ENCODE measurements at places on chromosomes 2 and 18.

GRCh38 chr2:102780467-102780866 lies 18.6 kb downstream of the TMEM182 start:
- DNase-seq, result no peak

DNA sequence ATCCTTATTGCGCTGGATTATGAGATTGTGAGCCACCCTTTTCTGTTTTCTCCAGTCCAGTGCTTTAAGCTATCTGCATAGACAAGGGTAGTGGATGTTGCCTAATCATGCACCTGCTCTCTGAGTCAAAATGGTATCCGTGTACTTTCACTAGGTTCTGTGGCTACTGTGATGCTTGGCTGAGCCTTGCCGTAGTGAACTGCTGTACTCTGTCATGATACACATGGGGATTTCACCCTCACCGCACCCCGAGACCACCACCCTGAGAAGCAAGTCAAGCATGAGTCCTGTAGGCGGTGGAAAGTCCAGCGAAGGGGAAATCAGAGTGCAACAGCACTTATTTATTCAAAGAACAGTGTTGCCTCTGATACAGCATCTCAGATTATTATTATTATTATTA lies 55.0 kb downstream of the ARHGAP25 start:
- no peak for DNase-seq

- no peak for DNase-seq
Observed at GRCh38 chr2:16100006-16100405, 159.7 kb downstream of the MYCN start.

DNA sequence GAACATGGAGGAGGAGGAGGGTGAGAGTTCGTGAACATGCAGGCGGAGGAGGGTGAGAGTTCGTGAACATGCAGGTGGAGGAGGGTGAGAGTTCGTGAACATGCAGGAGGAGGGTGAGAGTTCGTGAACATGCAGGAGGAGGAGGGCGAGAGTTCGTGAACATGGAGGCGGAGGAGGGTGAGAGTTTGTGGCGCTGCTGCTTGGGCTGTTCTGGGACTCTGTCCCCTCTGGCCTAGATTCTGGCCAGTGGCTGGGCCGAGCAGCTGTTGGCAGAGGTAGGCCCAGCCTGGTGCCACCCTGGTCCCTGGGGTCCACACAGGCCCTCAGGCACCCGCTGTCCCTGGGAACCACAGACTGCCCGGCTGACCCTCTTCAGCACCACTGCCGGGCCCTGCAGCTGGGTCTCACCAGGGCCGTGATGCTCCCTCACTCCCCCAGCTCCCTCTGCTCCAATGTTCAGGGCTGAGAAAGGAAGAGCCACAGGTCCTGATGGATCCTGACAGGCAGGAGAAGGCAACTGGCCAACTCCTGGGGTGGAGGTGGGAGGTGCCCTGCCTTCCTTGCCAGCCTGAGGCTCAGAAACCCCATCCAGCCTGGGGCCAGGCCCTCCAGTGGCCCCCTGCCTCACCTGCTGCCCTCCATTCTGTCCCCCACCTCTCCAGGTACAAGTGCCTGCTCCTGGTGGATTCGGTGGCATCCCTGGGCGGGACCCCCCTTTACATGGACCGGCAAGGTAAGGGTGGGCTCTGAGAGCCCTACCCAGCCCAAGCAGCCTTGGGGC lies 3.9 kb downstream of the AGXT start:
- DNase-seq, result no peak

DNA sequence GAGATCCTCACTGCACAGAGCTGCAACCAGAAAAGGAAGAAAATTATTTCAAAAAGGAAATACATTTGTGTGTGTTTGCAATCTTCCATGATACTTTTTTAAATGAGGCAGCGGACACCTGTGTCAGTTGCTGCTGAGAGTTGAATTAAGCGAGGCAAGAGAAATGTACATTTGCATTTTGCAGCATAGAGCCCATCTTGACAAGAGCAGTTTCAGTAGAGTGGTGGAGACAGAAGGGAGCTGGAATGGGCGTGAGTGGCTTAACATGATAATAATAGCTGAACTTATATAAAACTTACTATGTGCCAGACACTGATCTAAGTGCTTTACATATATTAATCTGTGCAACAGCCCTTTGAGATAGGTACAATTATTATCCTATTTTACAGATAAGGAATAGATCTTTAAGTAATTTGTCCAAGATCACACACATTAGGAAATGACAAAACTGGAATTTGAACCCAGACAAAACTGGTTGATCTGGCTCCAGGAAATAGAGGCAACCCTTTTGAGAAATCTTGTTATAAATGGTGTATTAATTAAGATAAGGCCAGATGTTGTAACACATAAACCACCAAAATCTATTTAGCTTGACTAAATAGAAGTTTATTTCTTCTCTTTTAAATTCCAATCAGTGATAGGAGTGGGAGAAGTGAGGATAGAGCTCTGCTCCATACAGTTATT lies 68.7 kb downstream of the SDC1 start:
- DNase-seq, result no peak

DNA sequence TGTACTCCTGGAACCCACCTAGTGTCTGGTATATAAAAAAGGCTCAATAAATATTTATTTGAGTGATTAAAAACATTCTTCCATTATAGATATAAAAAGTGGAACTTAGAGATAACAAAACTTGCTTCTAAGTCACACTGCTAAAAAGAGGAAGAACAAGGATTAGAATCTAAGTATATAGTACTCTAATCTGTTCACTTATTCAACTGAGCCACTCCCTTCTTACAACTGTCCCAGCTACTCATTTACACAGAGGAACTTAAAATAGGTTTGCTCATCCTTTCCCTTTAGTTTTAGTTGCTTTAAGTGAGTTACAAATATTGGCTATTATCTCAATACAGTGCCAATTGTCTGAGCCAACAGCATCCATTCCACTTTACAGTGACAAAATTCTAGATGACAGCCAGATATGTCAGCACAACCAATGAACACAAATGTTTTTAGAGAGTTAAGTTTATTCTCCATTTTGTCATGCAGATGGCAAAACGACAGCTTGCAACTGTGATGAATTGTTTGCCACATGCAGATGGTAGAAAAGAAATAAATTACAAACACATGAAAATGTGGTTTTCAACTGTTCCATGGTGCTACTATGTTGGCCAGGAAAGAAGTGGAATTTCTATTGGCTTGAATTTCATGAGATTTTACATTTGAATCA lies 280.7 kb upstream of the ZC3H15 start:
- no peak for DNase-seq

DNA sequence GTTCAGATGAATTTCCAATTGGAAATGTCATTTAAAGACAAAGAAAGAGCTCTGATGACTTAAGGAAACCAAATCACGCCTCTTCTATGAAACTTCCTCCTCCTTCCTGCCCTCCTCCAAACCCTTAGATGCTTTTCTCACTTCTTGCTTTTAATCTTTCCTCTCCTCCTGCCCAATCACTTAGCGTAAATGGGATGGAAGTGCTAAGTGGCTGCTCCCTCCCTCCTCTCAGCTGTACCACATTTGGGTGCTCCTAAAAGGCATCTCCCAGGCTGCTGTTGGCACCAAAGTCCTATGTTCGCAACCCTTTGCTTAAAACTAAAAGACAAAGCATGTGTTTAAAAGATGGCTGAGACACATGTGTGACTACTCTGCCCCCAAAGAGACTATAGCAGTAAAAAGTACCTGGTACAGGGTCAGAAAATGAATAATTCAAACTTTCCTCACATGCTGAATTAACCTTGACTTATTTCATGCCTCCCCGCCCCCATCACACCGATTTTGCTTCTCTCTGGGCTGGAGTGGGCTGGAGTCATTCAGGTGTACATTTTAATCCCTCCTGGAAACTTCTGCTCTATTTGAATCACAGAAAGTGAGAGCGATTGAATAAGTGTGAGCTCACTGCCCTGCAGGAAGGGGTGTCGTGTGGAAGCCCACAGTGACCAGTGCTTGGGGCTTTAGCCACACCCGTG lies 59.2 kb upstream of the KLF7 start:
- no peak for DNase-seq

DNA sequence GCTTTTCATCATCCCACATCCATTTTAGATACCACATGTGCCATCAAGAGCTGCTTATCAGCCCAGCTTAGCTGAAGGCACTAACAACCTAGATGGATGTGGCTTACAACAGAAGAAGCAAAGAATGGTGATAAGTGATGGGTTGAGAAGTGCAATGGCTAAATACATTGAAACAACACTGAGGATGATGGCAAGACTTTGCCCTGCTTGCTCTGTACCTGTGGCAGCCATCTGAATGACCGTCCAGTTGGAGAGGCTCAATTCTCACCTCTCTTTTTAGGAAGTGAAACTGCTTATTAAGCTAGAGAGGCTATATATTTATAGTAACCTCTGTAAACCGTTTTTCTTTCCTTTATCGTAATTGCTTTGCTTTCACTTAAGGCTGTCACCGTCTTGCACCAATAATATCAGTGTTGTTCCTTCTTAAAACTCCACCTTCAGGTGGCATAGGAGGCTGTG lies 5.7 kb downstream of the GPATCH11 start:
- no peak for DNase-seq

DNA sequence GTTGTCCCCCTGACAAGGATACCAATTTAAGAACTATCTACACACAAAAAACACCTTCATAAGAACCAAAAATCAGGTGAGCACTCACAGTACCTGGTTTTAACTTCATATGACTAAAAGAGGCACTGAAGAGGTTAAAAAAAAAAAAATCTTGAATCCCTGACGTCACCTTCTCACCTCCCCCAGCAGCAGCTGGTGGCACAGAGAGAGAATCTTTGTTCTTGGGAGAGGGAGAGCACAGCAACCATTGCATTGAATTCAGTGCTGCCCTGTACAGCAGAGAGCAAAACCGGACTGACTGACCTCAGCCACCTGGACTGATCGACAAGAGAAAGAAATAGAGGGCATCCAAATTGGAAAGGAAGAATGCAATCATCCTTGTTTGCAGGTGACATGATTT lies 566.0 kb downstream of the TMX3 start:
- DNase-seq, result no peak

- no peak for DNase-seq
Observed at GRCh38 chr2:168006498-168006897, 240.9 kb downstream of the STK39 start.

DNA sequence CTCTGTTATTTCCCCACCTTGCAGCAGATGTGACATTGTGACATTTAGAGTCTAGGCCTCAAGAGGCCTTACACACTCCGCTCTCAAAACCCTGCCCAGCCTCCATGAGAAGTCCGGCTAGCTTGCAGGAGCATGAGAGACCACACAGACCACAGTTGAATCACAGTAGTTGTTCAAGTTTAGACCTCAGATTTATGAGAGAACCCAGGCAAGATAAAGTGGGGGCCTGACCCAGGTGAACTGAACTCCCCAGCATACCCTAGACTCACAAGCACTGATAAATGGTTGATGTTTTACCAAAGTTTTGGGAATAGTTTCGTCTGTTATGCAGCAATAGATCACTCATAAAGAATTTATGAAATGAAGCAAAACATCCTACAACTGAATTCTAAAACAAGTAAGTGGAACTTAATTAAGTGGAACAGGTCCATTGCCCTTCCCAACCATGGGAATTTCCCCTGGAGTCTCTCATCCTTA lies 4.7 kb upstream of the STAT1 start:
- no peak for DNase-seq

DNA sequence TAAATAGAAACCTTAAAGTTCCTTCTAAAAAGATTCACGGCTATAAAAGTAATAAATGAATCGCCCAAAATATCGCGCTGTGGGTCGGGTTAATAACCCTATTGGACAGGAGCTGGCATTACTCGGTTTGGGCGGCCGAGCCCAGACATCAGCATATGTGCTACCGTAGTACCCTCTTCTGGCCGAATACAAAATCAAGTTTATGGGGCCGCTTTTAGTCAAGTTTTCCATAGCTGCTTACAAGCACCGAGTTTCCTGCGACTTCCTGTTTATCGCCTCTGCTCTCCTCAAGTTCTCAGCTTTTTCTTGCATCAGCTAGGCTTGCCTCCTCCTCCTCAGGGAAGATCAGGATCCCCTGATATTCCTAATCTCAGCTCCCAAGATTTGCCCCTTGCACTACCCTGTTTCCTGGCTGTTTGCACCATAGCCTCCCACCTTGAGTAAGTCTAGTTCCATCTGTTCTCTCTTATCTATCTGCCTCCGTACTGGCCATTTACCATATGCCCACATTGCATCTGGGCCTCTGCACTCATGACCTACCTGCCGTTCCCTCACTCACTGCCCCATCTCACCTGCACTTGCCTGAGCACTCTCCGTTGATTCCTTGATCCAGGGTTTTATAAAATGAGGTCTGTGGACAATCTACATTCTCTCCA lies 56.1 kb downstream of the SLC35F5 start:
- no peak for DNase-seq

DNA sequence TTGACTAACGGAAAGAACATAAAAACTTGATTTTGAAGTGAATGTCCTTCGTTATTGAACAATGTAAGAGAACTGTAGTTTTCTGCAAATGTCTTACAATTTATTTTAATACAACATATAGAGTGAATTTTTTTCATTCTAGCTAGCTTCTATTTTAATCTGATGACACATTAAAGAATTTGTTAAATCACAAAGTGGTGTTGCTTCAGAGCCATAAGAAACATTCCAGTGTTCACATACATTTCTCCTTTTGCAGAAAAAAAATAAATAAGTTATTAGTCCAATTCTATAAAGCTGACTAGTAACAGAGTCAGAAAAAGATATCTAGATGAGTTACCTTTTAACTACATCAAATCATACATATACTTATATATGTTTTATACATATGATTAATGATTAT lies 914.3 kb upstream of the SLC39A10 start:
- no peak for DNase-seq

DNA sequence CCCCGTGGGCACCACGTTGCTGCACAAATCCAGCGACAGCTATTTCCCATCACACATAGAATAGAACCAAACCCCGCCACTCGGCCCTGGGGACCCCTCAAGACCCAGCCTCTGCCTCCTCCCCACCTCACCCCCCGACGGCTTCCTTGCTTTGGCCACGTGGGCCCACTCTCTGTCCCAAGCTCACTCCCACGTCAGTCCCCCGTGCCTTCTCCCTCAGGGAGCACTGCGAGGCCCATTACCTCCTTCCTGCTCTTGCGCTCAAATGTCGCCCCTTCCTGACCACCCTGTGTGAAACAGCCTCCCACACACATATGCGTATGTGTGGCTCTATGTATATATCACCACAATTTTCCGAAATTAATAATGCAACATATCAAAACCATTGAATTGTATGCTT lies 239.7 kb downstream of the SH3BP4 start:
- DNase-seq, result no peak

- no peak for DNase-seq
Observed at GRCh38 chr2:109151519-109151918, 22.5 kb downstream of the SH3RF3 start.

GRCh38 chr2:77228391-77228790 lies 293.8 kb downstream of the LRRTM4 start:
- DNase-seq, result no peak

Data from epithelial cell of prostate (primary cell).